ENCODE measurements at places on chromosomes 13 and 19.

DNA sequence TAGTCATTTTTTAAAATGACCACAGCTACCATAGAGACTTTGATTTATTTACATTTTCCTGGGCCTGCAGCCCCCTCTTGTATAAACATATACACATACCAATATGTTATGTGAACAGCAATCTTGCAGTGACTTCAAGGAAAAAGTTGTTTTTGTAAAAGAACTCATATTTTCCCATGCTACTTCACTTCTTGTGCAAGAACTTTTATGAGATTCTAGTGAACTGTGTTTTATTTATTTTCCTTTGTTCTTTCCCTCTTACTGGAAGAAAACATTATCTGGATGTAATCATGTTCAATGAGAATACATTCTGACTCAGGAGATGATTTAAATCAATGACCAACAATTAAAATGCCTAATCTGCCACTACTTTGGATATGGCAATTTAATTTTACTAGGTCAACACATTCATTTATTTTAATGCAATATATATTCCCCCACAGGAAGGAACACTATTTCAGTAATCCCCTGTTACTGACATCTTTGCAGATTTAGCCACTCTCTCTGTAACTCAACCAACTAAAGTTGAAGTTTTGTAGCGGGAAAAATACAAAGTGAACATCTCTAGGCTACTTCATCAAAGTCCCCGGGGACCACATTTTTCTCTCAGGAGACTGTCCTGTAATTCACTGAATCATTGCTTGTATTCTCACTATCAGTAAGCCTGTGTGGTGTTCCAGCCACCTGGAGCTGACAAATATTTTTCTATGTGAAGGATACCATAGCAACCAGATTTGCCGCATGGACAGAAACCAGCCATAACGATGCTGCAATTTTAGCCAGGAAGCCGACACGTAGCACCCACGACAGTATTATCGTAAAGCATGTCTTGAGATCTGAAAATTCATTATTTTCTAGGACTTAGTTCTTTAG lies 90.5 kb downstream of the STARD13 start:
- no peak for DNase-seq
- peaks cover 2% of the 10 kb centered on the region for H3K27me3 ChIP-seq
- peaks cover 34% of the 10 kb centered on the region for H3K4me1 ChIP-seq
- H3K27ac ChIP-seq, result peak overlapping the region; percentile 62

- H3K27ac ChIP-seq, result no peak overlapping the region
- H3K4me1 ChIP-seq, result peaks cover 33% of the 10 kb centered on the region
- DNase-seq, result no peak
- no peak overlapping the region for H3K4me3 ChIP-seq
- H3K36me3 ChIP-seq, result no peaks in the 10 kb centered on the region
These were observed 797.5 kb upstream of the SPRY2 start for GRCh38 chr13:81138353-81138980.

- H3K36me3 ChIP-seq, result no peaks in the 10 kb centered on the region
- peaks cover 33% of the 10 kb centered on the region for H3K4me1 ChIP-seq
- no peaks in the 10 kb centered on the region for H3K27me3 ChIP-seq
- no peak for DNase-seq
- H3K27ac ChIP-seq, result peak overlapping the region; percentile 80
These were observed 116.9 kb downstream of the SIPA1L3 start for GRCh38 chr19:38023671-38024541.

DNA sequence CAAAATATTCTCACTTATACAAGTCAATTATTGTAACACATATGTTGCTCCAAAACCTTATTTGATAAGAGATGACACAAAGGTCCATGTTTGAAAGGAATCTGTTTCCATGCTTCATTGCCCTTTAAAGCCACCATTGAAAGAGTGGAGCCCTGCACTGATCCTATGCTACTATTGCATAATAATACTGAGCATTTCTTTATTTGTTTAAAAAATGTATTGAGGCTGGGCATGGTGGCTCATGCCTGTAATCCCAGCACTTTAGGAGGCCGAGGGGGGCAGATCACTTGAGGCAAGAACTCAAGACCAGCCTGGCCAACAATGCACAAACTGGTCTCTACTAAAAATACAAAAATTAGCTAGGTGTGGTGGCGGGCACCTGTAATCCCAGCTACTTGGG lies 178.8 kb upstream of the STARD13 start:
- H3K27ac ChIP-seq, result no peak overlapping the region
- H3K4me1 ChIP-seq, result no peaks in the 10 kb centered on the region
- no peak for DNase-seq
- no peaks in the 10 kb centered on the region for H3K27me3 ChIP-seq

DNA sequence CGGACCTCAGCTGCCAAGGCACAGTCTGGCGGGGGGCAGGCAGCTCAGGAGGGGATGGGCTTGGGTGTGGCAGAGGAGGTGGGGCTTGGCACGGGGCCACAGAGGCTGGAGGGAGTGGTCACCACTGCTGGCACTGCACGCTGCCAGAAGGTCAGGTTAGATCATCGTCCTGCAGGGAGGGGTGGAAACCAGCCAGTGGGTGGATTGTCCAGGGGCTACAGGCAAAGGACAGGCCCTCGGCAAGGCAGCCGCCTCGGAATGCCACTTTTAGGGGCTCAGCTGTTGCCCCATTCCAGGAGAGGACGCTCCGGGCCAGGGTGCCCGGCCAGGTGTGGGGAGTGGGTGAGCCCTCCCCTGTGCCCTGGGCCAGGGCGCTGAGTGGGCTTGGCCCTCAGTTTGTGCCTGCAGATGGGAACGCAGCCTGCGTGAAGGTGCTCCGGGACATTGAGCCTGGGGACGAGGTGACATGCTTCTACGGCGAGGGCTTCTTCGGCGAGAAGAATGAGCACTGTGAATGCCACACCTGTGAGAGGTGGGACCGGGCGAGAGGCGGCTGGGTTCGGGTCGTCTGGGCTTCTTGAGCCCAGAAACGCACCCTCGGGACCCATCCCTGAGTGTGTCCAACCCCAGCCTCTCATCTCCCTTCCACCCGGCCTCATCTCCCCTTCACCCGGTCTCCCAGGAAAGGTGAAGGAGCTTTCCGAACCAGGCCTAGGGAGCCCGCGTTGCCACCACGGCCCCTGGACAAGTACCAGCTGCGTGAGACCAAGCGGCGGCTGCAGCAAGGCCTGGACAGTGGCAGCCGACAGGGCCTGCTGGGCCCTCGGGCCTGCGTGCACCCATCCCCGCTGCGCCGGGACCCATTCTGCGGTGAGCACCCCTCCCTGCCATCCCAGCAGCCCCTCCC lies 6.4 kb downstream of the KMT5C start:
- no peak overlapping the region for H3K4me3 ChIP-seq
- H3K36me3 ChIP-seq, result no peaks in the 10 kb centered on the region
- peaks cover 10% of the 10 kb centered on the region for H3K27me3 ChIP-seq
- H3K4me1 ChIP-seq, result peaks cover 31% of the 10 kb centered on the region

GRCh38 chr13:73072239-73072900 lies 13.6 kb downstream of the KLF5 start:
- no peak for DNase-seq
- no peak overlapping the region for H3K27ac ChIP-seq

DNA sequence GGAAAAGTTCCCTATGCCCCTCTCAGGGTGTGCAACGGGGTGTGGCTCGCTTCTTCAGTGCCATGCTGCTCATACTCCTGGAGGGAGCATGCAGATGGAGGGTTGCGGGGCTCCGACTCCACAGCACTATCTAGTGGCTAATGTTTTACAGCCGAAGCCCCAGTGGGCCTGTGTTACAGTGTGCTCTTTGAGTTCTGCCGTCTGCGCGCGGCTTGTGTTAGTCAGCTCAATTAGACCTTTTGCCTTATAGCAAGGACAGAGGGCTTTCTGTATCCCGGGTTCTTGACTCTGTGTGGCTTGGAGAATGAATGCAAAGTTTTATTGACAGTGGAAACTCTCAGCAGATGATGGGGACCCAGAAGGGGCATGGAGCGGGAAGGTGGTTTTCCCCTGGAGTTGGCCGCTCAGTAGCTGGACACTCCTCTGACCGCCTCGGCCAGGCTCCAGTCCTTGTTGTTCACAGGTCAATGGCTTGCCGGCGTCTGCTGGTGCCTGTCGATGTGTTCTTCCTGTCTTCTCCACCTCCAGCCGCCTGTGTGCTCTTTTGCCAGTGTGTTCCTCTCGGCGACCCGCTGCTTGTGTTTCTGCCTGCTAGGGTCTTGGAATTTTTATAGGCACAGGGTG lies 383.4 kb downstream of the LMO7 start:
- DNase-seq, result peak; percentile 76
- no peaks in the 10 kb centered on the region for H3K27me3 ChIP-seq
- no peak overlapping the region for H3K4me3 ChIP-seq
- H3K36me3 ChIP-seq, result no peaks in the 10 kb centered on the region
- H3K27ac ChIP-seq, result no peak overlapping the region

DNA sequence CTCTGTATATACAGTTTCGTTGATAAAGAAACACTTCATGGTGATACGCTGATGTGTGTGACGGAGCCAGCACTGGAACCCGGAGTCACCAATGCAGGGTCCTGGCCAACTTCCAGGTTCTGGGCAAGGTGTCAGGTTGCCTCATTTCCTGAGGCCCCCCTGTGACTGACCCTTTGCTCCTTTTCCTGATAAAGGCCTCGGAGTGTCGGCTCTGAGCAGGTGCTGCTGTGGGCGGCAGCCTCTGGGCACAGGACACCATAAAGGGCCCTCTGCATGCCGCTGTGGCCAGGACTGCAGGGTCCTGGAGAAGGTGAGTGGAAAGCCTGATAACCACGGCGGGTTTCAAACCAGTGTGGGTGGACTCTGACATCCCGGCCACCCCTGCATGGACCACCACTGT lies 17.3 kb upstream of the MYDGF start:
- H3K27ac ChIP-seq, result no peak overlapping the region
- DNase-seq, result no peak
- H3K4me3 ChIP-seq, result no peak overlapping the region
- H3K36me3 ChIP-seq, result no peaks in the 10 kb centered on the region
- H3K27me3 ChIP-seq, result peaks cover 9% of the 10 kb centered on the region
- H3K4me1 ChIP-seq, result peaks cover 10% of the 10 kb centered on the region

DNA sequence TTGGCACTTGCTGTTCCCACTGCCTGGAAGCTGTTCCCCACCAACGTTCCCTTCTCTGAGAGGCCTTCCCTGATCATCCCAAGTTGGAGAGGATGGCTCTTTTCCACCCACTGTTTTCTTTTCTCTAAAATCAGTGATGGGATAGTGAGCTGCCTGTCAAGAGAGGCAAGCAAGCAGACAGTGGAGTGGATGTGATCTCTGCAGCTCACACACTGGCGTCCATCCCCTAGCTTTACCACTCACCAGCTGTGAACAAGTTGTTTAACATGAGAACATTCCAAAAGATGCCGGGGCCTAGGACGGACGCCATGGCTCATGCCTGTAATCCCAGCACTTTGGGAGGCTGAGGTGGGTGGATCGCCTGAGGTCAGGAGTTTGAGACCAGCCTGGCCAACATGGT lies 28.0 kb upstream of the SEMA6B start:
- H3K27ac ChIP-seq, result peak overlapping the region; percentile 62
- peaks cover 11% of the 10 kb centered on the region for H3K27me3 ChIP-seq
- no peak overlapping the region for H3K4me3 ChIP-seq
- no peaks in the 10 kb centered on the region for H3K36me3 ChIP-seq
- peaks cover 24% of the 10 kb centered on the region for H3K4me1 ChIP-seq

DNA sequence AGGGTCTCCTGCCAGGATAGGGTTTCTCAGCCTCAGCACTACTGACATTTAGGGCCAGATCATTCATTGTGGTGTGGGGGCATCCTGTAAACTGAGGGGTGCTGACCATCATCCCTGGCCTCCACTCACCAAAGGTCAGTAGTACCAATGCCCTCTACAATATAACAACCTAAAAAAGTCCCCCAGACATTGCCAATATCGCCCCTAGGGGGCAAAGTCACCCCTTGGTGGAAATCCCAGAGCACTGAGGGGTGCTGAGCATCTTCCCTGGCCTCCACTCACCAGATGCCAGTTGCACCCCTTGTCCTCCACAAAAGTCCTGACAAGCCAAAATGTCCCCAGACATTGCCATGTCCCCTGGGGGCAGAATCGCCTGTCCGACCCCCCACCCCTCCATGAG lies 21.6 kb downstream of the CPAMD8 start:
- no peak for DNase-seq
- H3K4me3 ChIP-seq, result no peak overlapping the region
- H3K4me1 ChIP-seq, result no peaks in the 10 kb centered on the region
- H3K27ac ChIP-seq, result no peak overlapping the region

GRCh38 chr19:38335949-38336637 lies 463 bp downstream of the CATSPERG start:
- H3K27ac ChIP-seq, result peak overlapping the region; percentile 90
- peak overlapping the region; percentile 89 for H3K4me3 ChIP-seq
- peaks cover 12% of the 10 kb centered on the region for H3K4me1 ChIP-seq
- H3K36me3 ChIP-seq, result peaks cover 4% of the 10 kb centered on the region

DNA sequence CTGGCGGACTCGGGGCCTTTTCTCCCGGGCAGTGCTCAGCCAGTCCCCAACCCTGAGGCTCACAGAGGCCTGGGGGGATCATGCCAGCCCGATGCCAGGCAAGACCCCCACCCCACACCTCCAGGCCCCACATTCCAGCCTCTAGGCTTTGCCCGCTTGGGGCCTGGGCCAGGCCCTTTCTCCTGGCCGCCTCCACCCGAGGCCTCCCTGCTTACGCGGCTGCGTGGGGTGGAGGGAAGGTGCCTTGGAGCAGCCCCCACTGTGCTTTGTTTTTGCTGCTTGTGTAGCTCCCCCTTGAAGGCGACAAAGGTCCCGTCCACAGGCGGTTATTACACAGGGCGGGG lies 38.4 kb downstream of the SMIM24 start:
- no peak overlapping the region for H3K27ac ChIP-seq
- no peaks in the 10 kb centered on the region for H3K36me3 ChIP-seq
- DNase-seq, result no peak
- H3K27me3 ChIP-seq, result peaks cover 1% of the 10 kb centered on the region
- peaks cover 9% of the 10 kb centered on the region for H3K4me1 ChIP-seq

GRCh38 chr19:1122972-1123363 lies 19.2 kb downstream of the GPX4 start:
- H3K36me3 ChIP-seq, result no peaks in the 10 kb centered on the region
- no peak overlapping the region for H3K4me3 ChIP-seq
- no peak overlapping the region for H3K27ac ChIP-seq
- H3K4me1 ChIP-seq, result no peaks in the 10 kb centered on the region
- peaks cover 5% of the 10 kb centered on the region for H3K27me3 ChIP-seq
- DNase-seq, result peak; percentile 68

DNA sequence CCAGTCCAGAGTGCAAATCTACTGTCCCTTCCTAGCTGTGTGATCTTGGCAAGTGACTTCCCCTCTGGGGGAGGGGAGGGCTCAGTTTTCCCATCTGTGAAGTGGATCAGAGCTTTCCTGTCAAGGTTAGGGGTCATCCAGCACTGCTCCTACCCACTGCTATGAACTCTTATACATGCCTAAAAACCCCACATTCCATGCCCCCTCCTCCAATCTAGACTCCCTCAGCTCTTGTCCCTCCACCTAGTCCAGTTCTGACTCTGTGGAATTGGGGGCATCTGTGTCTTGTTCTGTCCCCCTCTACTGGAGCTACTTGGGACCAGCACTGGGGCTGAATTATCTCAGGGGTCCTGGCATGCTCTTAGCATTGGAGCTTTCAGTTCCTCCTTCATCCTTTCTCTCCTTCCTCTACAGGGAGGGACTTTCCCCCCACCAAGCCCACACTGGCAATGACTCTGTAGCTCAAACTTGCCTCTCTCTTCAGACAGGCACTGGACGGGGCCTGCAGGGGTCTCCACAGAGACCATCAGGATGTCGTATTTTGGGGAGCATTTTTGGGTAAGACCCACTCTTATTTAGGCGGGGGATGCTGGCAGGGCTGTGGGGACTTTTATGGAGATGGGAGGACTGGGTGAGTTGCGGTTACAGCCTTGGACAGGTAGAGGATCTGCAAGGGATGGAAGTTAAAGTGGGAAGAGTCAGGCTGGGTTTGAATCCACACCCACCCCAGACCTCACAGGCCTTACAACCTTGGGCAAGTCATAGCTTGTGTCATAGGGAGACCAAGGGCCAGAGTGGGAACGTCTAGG lies 3.6 kb downstream of the FCHO1 start:
- peak overlapping the region; percentile 80 for H3K4me3 ChIP-seq
- peak overlapping the region; percentile 72 for H3K27ac ChIP-seq
- H3K4me1 ChIP-seq, result peaks cover 23% of the 10 kb centered on the region
- no peak for DNase-seq
- H3K27me3 ChIP-seq, result peaks cover 3% of the 10 kb centered on the region

Measured in glutamatergic neuron (in vitro differentiated cells).